Retinal pigment epithelial cell (primary cell): ENCODE measurements at places on chromosomes 5 and 9.

- DNase-seq, result no peak
Measured at GRCh38 chr5:150992705-150993104, 27.7 kb upstream of the GPX3 start.

GRCh38 chr5:28809811-28810750 is 1771.7 kb upstream of the CDH9 start:
- DNase-seq, result no peak

GRCh38 chr9:17488662-17489061 is 90.2 kb upstream of the SH3GL2 start:
- DNase-seq, result no peak

GRCh38 chr5:29161399-29162291 is 2031.8 kb upstream of the CDH6 start:
- DNase-seq, result no peak

DNA sequence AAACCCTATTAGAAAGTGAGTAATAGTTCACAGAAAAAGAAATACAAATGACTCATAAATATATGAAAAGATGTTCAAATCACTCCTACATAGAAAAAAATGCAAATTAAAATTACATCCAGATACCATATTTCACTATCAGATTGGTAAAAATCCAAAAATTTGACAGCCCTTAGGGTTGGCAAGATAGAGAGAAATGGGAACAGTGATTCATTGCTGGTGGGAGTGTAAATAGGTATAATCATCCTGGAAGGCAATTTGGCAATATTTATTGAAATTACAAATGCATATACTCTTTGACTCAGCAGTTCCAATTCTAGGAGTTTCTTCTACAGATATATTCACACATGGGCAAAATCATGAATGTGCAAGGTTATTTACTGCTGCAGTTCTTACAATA is 273.5 kb downstream of the NR2F1-AS1 start:
- DNase-seq, result no peak

DNA sequence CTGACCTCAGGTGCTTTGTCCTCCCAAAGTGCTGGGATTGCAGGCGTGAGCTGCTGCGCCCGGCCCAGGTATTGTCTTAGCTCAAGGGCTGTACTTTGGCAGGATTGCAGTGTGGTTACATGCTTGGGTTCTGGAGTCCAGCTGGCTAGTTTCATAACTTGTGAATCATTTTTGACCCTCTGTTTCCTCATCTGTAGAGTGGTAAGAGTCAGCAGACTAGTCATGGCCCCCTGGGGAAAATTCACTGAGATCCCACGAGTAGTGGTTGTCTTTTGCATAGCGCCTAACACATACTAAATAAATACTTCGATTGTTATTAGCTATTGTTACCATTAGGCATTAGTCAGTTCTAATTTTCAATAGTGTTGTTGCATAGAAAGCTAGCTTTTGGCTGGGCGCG is 14.3 kb downstream of the PTPA start:
- DNase-seq, result no peak

- DNase-seq, result no peak
Measured at GRCh38 chr5:3612591-3613042, 17.0 kb downstream of the IRX1 start.

GRCh38 chr9:34623374-34624235 is 3.3 kb upstream of the DCTN3 start:
- no peak for DNase-seq

DNA sequence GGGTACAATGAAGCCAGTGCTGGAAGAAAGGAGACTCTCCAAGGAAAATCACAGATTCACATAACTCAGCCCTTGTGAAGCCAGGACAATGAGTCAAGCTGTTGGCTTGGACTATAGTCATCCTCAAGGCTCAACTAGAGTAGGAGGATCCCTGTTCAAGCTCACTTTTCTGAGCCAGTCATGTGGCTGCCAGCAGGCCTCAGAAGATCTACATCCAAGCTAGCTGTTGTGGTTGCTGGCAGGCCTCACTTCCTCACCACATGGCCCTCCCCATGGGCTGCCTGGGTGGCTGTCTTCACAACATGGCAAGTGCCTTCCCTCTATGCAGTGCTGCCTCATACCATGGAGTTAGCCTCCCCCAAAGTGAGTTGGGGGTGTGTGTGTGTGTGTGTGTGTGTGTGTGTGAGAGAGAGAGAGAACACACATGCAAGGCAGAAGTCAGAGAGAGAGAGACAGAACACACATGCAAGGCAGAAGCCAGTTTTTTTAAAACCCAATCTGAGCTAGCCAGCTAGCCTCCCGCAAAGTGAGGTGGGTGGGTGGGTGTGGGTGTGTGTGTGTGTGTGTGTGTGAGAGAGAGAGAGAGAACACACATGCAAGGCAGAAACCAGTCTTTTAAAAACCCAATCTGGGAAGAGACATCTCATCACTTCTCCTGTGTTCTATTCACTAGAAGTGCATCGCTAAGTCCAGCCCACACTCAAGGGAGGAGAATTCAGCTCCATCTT is 17.1 kb downstream of the SCAI start:
- peak; percentile 88 for DNase-seq

DNA sequence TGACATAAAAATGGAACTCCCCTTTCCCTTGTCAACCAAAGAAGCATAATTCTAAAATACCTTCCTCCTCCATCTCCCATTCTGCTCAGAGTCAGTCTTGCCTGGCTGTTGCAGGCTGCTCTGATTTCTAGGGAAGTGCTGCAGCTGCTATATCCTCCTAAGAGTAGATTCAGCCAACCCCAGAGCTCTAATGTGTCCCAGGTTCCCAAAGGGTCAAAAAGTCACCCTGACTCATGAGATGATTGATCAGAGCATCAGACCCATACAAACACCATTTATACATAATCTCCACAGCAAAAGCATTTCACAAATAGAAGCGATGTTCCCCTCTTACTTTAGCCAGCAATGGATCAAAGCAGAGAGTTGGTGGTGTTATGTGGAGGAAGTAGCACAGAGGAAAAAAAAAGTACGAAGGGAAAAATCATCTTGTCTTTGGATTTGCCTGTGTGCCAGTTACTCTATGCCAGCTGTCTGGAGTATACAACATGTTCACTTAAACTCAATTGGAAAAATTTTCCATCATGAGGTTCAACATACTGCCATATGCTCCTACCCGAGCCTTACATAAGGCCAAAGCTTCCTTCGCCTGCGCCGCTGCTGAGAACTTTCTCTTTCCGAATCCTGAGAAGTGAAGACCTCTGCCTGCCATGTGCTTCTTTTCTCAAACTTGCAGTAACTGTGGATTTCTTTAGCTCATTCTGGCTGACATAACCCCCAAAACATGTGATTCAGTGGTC is 258.0 kb downstream of the TLE4 start:
- DNase-seq, result no peak

DNA sequence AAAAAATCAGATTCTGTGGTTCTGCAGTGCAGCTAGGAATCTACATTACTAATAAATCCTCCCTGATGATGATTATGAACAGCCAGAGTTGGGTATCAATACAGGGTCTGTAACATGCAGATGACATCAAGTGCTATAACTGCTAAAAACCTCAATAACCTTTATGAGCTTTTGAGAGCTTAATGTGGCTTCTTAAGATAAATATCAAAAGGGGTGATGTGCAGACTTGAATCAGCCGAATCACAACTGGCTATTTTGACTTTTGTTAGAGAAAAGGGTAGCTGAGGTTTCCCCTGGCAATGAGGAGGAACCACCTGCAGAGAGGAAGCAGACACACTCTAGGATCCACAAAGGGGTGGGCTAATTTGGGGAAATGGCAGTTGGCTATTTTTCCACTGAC is 30.2 kb downstream of the CAPSL start:
- no peak for DNase-seq

GRCh38 chr5:112125903-112126302 is 293.2 kb downstream of the EPB41L4A start:
- no peak for DNase-seq

DNA sequence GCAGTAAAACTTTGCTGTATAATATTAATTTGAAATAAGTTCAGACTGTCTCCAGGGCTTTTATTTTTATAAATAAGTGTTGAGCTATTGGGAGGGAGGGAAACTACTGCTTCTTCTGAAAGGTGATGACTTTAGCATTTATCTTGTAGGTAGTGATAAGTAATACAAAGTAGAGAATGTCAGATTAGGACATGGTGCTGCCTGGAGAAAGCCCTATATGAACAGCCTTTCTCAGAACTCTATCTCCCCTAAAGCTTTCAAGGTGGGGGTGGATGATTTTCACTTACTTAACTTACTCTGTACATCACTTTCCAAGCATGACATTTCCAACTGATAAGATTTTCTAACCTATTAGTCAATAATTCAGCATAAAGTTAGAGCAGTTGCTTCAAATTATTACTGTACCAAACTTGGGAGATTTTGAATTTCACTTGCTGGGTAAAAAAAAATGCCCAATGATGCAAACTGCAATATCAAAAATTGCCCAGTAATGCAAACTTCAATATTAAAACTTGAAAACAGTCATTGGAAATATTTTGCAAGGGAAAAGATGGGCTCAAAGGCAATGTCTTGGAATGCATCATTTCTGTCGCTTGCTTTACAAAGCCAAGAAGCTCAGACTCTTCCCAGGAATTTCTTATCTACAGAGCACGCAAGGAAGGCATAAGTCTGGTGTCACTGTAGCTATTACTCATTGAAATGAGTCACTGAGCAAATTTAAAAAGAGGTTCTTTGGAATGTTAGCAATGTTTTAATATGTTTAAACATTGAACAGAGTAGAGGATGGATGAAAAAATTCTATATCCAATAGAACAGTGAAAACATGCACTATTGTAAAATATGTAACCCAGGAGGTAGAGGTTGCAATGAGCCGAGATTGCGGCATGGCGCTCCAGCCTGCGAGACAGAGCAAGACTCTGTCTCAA is 569.5 kb downstream of the PSAT1 start:
- DNase-seq, result peak; percentile 71

DNA sequence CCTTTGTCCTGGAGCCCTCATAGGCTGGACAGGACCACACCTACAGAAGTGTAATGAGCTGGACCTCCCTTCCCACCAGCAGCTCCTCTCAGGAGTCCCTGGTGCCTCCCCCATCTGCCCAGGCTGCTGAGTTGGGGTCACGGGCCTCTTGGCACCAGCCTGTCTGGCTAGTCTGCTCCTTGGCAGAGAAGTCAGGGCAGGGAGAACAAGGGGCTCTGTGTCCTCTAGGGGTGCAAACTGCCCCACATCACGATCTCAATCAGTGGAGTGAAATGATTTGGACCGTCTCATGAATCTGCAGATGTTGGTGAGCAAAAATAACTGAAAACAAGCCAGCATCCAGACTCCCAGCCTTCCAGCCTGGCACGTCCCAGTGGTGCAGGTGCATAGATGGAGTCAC is 14.9 kb upstream of the GFPT2 start:
- DNase-seq, result no peak

DNA sequence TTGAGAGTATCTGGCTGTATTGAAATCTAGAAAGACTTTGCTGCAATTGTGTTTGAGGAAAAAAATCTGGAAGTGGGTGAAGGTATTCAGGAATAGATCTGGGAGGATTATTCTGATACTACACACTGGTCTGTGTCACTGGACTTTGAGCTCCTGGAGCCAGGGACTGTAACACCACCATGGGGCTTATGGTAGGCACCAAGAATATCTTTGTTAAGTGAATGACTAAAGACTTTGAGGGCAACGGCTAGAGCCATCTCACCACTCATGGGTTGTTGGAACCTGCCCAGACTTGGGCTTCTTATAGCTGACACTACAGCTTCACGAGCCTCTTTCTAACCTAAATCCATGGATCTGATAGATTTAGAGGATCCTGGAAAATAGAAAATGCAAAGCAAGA is 10.2 kb downstream of the NFX1 start:
- DNase-seq, result no peak

- no peak for DNase-seq
Measured at GRCh38 chr9:38419181-38419580, 5.1 kb downstream of the IGFBPL1 start.

DNA sequence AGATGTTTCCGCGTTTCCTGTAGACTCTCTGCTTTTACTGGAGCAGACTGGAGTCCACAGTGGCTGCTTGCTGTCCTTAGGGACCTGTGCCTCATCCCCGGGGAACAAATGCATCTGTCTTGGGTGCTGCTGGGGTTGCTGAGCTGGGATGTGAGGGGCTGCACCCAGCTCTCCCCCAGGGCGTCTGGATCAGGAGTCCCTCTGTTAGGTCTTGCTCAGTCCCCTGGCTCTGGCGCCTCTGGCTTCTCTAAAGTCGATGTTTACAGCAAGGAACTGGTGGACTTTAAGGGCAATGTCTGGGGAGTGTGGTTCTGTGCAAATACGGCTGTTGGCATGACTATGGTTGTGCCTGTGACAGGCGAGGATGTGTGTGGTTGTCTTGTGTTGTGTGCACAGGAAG is 91.4 kb downstream of the CACNA1B start:
- DNase-seq, result no peak

DNA sequence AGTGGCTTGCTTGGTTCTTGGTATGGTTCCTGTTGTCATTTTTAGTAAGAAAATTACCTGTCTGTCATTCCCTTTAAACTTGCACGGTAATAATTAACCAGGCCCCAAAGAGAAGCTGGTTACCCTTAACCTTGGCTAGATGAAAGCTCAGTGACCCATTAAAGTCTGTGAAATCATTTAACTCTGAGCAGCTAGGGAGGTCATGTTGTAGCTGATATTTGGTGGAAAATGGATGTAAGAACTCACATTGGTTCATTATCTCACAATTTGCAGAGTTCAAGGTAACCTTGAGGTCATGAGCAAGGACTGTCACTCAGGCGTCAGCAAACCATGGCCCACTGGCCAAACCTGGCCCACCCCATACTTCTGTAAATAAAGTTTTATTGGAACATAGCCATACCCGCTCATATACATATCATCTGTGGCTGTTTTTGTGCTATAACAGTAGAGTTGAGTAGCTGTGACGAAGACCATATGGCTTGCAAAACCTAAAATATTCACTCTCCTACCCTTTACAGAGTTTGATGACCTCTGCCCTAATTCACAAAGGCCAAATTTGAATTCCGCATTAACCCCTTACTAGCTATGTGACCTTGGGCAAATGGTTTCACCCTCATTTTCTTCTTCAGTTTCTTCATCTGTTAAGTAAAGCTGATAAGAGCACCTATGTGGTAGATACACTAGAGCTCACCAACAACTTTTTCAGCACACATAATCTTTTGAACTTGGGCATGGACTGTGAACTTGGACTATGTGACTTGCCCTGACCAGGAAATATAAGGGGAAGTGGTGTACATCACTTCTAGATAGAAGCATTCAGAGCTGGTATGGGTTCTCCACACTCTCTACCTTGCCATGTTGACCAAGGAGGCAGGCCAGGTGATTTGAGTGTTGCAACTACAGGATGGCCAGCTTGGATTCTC is 61.5 kb upstream of the CPEB4 start:
- DNase-seq, result no peak

DNA sequence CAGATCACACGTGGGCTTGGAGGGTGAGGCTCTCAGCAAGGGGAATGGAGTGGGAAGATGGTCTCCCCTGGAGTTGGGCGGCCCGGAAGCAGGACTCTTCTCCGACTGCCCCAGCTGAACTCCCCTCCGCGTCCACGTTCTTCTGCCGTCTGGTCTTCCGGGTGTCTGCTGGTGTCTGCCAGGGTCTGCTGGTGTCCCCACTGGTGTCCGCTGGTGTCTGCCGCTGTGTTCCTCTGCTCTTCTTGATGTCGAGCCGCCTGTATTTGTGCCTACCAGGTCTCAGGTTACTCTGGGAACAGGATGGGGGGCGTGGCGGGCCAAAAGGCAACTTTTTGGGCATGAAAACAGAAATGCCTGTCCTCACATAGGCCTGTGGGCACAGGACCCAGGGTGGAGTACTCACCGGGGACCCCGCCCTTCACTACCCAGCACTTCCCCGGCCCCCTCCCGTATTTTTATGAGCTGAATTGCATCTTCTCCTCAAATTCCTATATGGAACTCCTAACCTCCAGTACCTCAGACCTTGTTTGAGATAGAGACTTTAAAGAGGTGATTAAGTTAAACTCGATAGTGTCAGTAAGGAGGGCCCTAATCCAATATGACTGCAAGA is 675.4 kb downstream of the SEMA5A start:
- DNase-seq, result no peak

- DNase-seq, result peak; percentile 20
Measured at GRCh38 chr9:115167175-115167574, 49.2 kb upstream of the TNC start.
